Left colon (tissue), 2 donors: ENCODE measurements at places on chromosomes 12 and 14.

GRCh38 chr12:271161-271560 lies 8.5 kb upstream of the SLC6A13 start:
- no peak for DNase-seq

- no peak for DNase-seq
Measured at GRCh38 chr12:47202176-47202575, 122.4 kb upstream of the AMIGO2 start.

DNA sequence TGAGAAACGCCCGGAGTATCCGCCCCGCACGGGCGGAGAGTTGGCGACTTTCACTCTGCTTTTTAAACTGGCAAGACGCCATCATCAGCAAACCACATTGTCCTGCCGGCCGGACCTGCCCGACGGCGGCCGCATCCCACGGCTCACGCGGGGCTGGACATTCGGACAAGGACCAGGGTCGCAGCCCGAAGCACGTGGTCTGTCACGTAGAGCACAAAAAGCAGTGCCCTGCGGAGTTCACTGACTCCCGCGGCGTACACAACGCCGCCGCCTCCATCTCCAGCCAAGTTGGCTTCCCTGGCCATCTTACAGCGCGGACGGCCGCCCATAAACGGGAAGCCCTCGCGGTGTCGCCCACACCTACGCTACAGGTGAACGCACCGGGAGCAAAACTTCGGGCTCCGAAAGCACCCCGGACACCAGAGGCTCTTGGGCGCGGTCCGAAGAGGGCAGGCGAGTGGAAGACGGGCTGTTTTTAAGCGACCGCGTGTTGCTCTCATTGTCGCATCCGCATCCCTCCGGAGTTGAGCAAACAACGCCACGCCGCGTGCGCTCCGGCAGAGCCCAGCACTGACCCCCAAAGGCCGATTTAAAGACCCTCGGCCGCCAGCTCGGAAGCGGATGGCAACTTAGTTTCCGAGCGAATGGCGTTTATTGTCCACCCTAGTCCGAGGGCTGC lies 966 bp downstream of the SINHCAF start:
- peak; percentile 56 for DNase-seq

DNA sequence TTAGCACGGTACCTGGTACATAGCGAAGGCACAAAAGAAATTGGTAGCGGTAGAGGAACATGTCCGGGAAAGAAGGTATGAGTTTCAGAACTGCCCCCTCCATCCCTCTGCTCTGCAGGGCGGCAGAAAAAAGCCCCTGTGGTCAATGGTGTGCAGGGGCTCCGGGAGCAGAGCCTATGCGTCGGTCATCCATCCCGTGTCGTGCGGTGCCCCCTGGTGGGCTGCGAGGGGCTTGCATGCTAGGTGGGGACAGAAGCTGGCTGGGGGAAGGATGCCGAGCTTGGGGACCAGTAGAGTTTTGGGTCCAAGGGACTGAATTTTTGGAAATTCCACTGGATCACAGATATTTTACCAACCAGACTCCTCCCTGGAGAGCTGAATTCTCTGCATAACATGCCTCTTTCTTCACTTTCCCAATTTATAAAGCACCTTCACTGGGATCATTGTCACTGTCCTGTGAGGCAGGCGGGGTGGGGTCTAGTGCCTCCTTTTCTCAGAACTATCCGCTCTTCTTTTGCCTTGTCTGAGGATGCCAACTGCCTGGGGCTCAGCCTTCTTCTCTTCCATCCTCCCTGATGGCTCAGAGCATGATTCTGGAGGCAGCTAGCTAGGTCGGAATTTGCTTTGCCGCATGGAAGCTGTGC lies 148.7 kb downstream of the SMOC1 start:
- peak; percentile 72 for DNase-seq

DNA sequence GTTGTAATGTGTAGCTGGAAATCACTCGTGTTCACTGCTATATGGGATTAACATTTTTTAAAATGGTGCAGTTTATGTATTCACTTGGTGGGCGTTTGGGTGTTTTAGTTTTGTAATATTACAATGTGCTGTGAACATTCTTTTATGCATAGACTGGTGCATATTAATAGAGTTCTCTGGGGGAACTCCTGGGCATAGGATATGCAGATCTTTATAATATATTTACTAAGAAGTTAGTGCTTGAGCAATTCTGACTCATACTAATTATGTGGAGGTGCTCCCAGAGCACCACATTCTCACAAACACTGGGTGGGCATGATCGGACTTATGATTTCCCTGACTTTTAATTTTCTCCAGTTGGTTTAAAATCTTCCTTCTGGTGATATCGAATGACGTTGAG lies 342.3 kb downstream of the PDZRN4 start:
- DNase-seq, result no peak

GRCh38 chr12:52914576-52915121 lies 9.8 kb upstream of the KRT8 start:
- DNase-seq, result no peak

DNA sequence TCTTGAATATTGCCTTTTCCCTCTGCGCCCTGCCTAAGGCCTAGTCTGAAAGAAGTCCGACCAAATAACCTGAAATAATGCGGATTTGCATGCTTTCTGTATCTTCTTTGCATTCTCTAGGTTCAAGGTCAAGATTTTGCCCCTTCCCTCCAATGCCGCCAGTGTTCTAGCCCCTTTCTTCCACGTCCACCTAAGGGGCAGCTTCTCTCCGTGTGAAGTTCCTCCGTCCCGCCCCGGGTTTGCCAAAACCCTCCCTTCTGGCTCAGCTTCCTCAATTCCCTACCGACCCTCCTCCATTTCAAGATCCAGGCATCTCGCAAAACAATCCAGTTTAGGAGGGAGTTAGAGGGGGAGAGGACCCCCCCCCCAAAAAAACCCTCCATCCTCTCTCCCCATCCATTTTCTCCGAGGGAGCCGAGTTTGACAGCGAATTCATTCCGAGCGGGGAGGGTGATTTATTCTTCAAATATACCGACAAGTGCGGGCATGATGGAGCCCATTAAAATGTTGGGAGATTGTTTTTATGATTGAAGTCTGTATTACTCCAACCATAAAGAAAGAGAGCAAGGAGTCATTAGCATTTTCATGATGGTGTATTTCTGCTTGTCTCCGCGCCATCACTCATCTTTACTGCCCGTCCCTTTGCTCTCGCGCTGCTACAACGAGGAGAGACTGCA lies 20.9 kb upstream of the ATP5MC2 start:
- DNase-seq, result no peak

DNA sequence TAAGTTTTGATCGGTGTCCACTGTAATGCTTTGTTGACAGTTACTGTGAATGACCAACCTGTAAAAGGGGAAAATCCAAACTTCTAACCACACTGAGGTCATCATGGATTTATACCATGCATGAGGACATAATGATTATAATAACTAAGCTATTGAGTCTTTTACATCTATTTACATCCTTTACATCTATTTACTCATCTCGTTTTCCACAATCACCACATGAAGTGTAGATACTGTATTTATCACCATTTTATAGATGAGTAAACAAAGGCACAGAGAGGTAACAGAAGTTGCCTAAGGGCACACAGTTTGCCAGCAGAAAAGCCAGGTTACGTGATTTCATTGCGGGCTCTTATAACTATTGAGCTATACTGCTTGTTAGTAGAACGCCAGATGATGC lies 27.9 kb upstream of the EID3 start:
- DNase-seq, result no peak

DNA sequence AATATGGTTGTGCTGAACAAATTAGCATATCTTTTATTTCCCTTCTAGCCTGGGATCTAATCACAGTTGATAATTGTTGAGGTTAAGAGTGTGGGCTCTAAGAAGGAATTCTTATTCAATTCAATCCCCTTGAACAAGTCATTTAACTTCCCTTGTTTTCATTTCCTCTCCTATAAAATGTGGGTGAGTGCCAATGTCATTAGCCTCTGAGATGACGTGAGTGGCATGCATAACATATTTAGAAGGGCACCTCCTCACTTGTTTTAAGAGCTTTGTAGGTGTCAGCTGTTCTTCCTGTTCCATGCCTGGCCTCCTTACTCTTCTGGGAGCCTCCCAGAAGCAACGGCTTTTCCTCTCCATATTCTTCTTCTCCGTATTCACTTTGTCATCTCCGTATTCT lies 155.4 kb upstream of the NEDD1 start:
- no peak for DNase-seq

DNA sequence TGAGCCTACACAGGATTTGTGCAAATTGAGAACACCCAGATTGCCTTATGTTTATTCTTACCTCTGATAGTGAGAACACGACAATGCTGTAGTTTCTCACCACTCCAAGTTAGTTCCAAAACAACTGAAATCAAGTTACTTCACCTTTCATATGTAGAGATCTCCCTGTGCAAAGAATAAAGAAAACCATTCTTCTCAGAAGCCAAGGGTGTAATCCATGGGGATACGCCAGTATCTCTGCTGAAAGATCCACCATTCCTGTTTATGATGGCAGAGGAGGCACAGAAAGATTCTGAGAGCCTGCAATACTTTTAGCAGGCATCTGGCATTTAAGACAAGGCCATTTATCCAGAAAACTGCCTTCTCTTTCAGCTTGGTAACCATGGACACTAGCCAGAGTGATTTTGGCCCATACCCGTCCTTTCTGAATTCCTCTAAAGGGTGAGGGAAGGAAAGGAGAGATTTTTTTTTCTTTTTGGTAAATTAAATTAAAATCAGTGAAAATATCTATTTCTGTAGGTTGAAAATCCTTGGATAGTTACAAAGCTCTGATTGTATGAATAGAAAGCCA lies 355.4 kb upstream of the FAR2 start:
- DNase-seq, result no peak

- no peak for DNase-seq
Measured at GRCh38 chr14:76136476-76137110, 15.1 kb upstream of the GPATCH2L start.

DNA sequence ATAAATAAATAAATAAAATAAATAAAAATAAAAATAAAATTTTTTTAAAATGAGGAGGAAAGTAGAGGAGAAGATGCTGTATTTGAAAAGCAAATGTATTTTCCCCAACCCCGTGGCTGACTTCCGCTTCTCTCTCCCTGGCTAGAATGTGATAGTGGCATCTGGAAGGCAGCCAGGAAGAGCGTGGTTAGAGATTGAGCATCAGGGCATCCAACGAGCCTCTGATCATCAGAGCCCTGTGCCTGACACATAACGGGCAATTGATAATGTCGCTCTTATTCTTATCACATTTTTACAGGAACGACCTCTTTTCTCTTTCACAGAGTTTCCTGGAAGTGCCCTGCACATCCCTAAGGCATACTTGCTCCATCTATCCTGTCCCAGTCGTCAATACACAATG lies 496.9 kb upstream of the TMEM132C start:
- DNase-seq, result peak; percentile 11

DNA sequence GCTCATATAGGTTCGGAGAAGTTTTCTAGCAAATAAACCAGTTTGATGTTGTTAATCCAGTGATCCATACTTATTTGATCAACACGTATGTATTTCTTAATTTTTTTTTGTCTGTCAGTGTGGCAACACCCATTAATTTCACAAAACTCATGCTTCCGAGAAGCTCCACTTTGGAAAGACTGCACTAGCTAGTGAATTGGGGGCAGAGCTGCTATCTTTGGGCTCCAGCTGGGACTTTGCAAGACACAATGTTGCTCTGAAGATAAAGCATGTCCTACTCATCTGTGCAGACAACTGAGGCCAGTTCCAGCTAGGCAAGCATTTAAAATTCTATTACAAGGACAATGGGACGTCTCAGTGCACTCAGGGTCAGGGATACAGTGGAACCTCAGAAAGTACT lies 298.4 kb downstream of the NUAK1 start:
- no peak for DNase-seq

DNA sequence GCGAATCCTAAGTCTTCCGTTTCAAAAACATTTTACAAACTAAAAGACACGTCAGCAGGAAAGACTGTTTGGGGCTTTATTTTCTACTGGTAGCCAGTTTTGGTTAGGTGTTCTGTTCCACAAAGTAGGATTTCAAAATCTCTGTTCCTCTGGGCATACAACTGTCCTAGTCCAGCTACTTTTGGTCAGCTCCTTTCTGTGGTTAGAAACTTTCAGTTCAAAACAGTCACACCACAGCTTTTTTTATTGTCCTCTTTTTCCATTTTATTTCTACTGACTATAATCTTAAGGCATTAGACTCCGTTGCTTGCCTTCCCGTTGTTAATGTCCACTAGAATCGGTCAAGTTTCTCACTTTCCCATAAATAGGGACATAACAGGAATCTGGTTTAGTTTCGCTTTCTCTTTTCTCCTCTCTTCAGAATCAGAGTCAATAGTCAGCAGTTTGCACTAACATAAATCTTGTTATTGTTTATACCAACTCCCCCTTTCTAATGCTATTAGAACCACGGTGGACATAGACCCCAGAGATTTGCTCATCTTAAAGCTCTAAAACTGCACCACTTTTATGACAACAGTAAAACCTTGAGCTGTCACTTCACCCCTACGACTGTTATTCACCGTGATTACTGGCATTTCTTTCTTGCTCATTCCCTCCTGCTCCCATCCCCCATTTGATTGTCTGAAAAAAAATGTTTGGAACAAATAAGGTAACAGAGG lies 41.5 kb upstream of the NPAS3 start:
- no peak for DNase-seq

DNA sequence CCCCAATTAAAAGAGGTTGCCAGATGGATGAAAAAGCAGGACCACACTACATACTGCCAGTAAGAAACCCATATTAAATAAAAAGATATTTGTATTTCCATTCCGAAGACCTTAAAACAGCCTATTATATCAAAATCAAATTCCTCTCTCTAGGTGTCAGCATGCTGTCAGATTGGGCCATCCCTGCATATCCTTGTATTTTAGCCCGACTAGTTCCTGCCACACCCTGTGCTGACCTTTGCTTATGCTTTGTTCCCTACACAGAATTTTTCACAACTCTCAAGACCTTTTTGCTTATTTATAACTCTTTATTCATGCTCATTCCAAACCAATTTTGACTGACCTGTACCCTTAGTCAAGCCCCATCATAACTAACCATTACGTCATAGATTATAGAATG lies 12.8 kb downstream of the GSKIP start:
- no peak for DNase-seq

DNA sequence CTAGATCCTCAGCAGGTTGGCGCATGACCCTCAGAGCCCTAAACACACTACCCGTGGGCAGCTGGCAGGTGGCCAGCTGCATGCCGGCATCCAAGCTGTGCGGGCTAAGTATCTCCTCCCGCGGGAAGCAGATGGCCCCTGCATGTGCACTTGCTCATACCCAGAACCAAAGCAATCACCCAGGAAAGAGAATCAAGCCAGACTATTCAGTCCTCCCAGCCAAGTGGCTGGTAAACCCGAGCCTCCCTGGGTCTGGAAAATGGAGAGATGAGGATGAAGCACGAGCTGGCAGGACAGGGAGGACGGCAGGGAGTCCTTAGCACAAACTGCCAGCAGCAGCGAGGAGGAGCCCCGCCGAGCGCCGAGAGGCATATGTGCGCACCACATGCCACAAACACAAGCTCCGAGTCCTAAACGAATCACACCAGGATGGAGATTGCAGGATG lies 139.7 kb downstream of the RIMBP2 start:
- no peak for DNase-seq
